Stimulated activated naive B cell treated with anti-CD40 and anti-IgM and Interleukin-4, amounts not matched to agents 10 μg/mL and 1 μg/mL and 100 μg/mL, for 72 hours (primary cell): ENCODE measurements at places on chromosomes 5 and 9.

GRCh38 chr5:141868541-141868940, 9.7 kb downstream of the PCDH1 start:
- DNase-seq, result no peak

DNA sequence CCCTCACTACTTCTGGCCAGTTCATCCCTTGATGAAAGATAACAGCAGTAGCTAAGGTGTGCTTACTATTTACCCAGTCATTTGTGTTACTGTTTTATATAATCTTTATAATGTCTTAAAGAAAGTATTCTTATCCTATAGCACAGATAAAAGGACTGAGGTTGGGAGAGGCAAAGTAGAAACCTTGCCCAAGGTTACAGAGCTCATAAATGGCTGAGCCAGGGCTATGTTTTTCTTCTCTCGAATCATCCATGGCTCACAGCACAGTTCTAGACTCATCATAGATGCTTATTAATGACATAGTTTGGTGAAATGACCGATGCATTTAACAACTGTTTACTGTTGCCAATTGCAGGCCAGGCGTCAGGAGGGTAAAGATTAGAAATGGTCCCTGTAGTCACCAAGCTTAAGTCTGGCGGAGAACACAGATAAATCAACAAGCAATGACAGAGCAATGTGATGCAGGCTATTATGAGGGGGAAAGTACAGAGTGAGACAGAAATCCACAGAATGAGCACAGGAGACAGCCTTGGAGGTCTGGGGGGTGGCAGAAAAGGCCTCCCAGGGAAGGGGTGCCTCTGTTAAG, 65.6 kb upstream of the ZNF622 start:
- no peak for DNase-seq

DNA sequence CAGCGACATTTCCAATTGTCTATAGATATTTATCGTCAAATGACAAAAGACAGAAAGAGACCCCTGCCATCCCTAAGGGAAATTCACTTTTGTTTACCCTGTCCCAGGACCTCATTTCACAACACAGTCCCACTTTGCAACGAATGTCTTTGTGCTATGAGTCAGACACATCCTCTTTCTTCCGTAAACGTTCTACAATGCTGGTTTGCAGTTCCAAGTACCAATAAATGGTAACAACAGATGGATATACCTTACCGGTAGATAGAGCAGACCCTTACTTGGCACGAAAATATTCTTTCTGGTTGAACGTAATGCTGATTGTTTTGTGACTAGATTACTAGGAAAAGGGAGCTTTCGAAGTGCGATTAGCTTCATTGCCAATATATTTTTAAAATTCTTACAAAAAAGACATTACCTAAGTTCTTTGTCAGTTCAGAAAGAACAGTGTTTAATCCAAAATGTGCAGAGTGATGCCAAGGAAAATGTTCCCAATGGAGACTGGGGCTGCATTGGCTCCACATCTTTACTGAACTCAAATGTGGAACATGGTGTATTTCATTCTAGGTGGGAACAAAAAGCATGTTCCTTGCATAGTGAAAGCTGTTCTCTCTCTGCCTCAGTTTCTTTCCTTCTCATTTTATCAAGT, 202.5 kb upstream of the SLC27A6 start:
- DNase-seq, result no peak

- DNase-seq, result no peak
Measured at GRCh38 chr9:90579181-90579580, 63.4 kb downstream of the DIRAS2 start.

- DNase-seq, result no peak
Measured at GRCh38 chr5:140363631-140364471, 3.9 kb downstream of the SLC4A9 start.

DNA sequence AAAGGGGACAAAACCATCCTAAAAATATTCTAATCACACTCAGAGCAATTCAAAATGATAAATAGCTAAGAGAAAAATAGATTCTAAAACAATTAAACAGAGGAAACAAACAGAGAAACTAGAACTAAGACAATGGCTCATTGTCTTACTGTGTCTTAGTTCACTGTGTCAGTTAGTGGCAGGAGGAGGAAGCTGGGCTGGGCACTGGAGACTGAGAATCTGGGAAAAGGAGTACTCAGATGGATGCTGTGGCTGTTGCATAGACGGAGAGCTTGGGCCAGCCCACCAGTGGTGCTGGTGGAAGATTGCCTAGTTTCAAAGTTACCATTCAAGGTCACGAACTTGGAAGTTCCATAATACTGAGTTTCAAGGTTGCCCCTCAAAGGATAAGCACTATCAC, 94.7 kb upstream of the IFNK start:
- DNase-seq, result no peak

DNA sequence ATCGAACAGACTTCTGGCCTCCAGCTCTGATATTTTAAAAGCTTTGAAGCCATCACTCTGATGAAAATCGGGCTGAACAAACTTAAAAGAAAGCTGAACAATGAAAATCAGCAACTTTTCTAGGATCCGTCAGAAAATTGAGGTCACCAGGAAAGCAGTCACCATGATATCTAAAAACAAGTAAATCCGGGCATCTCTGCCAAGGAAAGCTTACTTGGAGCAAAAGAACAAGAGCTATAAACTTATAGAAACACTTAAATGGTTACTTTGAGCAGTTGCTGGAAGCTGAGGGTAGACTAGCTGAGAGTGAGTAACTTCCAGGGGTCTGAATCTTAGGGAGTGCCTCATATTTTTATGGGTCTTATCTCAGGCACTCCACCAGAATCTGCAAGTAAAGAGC, 1043.0 kb upstream of the CDH18 start:
- no peak for DNase-seq

- no peak for DNase-seq
Measured at GRCh38 chr5:67725604-67726003, 490.0 kb upstream of the PIK3R1 start.

- no peak for DNase-seq
Measured at GRCh38 chr5:68830377-68830898, 263.4 kb upstream of the SLC30A5 start.

DNA sequence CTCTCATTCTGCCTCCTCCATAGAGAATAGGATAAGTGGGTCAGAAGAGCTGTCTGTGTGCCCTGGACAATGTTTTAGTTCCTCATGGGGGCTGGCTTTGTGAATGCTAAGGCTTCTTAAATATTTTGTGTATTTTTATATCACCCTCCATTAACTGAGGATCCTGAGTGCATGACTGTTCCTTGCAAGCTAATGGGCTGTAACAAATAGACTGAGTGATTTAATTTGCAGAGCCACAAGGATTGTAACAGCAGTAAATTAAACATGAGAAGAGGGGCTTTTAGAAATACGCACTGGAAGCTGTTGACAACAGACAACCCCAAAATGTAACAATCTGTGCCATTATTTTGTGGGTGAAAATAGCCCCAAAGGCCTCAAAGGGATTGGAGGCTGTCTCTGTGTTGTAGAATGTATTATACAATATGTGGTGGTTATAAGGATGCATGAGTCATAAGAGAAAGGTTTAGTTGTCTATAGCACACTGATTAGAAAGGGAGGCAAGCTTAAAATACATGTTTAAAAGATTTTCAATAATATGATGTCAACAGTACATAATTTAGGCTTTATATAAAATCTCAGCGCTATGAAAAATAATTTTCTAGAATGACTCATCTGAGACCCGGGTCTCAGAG, 152.7 kb upstream of the ACTBL2 start:
- no peak for DNase-seq
